ENCODE measurements at places on chromosomes 2 and 18.

DNA sequence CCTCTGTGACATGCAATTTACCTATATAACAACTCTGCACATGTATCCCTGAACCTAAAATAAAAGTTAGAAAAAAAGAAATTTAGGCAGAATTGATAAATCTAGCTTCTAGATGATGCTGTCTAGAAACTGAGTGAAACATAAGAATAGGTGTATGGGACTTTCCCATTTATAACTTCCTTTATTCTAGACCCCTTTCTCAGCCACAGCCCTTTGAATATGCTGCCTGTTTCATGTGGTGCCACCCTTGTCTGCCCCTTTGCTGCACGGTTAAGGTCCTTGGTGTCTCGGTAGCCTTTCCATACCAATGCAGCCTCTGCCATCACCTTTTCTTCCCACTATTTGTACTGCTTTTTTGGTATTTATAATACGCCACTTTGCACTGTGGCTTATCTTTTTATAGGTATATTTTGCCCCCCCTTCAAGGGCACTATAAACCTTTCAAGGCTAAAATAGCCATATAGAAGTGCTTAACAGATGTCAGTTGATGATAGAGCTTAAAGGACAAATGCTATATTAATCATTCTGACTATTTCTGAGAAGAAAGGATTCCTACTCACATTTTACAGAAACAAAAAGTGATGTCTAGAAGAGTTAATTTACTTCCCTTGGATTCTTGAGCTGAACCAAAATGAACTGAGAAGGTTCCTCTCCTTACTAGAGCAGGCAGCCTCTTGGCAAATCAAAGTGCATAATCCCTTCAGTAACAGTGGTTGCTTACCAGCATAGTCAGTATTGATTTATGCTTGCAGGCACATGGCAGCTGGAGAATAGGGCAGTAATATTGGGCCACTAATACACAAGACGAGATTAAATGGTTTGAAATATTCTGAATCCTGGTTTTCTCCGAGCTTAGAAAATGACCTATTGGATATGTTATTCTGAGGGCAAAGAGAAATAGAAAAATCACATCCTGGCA lies 88.1 kb upstream of the CYP26B1 start:
- ATAC-seq, result no peak

- ATAC-seq, result no peak
Observed at GRCh38 chr18:68960355-68960754, 162.5 kb downstream of the CCDC102B start.

GRCh38 chr18:22697561-22697960 lies 235.6 kb upstream of the RBBP8 start:
- ATAC-seq, result no peak

GRCh38 chr2:19219060-19219459 lies 139.4 kb downstream of the OSR1 start:
- ATAC-seq, result no peak

DNA sequence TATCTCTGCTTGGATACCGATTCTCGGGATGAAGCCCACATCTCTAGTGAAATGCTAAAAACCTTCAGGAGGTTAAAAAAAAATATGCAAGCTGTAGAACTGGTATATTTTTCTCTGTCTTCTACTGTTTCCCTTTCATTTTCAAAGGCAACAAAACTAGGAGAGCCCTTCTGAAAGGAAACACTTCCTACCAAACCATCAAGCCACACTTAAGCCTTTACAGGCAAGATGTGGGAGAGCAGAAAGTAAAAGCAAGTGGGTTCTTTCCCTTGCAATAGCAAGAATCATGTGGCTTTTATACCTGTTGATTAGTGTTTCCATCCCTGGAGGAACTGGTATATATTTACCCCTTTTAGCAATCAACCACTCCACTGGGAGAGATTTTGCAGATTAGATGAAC lies 147.9 kb upstream of the ACAA2 start:
- ATAC-seq, result no peak

DNA sequence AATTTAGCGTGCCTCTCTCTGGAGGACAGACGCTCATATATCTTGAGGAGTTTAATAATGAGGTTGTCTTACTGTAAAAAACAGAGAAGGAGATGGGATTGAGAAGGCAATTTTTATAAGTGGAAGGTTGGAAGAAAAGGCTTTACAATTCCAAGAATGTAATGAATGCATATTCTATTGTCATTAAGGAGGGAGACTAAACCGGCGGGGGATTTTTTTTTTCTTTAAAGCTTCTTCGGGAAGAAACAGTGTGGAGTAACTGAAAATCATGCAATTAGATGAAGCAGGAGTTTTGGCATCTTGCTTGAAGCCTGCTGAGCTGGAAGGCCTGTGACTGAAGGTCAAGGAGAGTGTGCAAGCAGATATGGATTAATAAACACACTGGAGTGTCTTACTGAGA lies 124.4 kb downstream of the HRH4 start:
- ATAC-seq, result no peak

DNA sequence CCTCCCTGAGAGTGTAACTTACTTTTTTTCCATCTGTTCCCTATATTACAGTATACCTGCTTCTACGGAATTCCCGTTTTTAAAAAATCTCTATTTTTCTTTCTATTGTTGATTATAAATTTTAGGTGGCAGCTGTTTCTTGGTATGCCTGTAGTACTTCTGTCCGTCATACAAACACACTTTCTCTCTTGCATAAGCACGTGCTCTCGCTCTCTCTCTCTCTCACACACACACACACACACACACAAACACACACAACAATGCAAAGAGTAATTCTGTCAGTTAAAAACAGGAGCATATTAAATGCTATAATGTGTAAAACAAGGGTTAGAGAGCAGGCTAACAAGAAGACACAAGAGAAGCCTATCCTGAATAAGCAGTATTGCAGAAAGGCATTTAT lies 140.5 kb downstream of the THADA start:
- ATAC-seq, result no peak

DNA sequence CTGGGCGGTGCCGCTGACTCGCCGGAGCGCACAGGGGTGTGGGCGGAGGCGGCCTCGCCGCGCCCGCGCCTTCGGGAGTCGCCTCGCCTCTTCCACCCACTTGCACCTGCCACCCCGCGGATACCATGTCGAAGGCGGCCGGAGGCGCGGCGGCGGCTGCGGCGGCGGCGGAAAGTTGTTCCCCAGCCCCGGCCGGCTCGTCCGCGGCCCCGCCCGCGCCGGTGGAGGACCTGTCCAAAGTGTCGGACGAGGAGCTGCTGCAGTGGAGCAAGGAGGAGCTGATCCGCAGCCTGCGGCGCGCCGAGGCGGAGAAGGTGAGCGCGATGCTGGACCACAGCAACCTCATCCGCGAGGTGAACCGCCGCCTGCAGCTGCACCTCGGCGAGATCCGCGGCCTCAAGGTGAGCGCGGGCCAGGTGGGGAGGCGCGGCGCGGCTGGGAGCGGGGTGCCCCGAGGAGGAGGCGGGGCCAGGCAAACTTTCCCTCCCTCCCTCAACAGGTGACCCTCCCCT lies 766 bp downstream of the CCDC85A start:
- ATAC-seq, result no peak

DNA sequence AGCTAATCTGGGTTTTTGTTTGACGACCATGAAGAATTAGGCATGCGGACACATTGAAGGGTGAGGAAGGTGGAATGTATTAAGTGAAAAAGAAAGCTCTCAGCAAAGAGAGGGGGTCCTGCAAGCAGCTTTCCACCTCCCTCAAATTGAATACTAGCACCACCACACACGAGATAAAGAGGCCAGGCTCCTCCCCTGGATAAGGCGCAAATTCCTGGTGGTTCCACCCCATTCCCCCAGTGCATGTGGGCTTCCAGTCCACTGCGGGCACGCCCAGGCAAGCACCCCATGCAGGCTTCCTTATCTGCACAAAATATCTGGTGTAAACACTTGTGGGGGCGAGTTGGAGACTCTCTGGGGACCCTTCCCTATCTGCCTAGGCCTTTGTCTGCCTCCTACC lies 857.3 kb downstream of the CPS1 start:
- no peak for ATAC-seq

DNA sequence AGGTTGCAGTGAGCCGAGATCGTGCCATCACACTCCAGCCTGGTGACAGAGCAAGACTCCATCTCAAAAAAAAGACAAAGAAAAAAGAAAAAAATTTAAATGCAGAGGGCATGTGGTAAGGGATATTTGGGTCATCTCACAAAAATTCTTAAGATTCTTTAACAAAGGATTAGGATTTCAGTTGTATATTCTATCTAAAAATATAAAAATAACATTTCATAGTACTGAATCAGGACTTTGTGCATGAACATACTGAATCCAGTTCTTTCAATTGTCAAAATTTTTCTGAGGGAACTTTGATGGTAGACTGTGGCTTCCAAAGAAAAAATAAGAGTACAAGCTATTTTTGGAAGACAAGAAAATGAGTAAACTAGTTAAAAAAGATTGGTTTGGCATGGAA lies 6.5 kb upstream of the PPP3R1 start:
- ATAC-seq, result no peak

- no peak for ATAC-seq
Observed at GRCh38 chr2:207911856-207912255, 113.5 kb downstream of the PLEKHM3 start.

DNA sequence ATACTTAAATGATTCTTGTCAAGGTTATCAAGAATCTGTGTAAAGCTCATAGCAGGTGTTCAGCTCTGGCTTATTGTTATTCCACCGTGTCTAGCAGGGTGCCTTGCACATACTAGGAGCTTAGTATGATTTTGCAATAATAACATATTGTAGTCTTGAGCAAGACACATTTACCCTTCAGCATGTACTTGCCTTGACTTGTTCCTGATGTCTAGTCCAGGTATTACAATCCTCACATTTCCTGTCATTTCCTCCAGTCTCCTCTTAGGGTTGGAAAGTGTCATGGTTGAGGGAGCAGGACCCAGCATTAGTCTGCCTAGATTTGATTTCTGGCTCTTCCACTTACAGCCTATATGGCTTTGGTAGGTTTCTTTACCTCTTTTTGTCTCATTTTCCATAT lies 246.1 kb downstream of the RAD51AP2 start:
- ATAC-seq, result no peak

- no peak for ATAC-seq
Observed at GRCh38 chr2:23585273-23586170, 200.5 kb downstream of the KLHL29 start.

- no peak for ATAC-seq
Observed at GRCh38 chr2:146477383-146477782, 1367.4 kb upstream of the ACVR2A start.

- no peak for ATAC-seq
Observed at GRCh38 chr2:190103144-190103543, 40.6 kb upstream of the MSTN start.
